ENCODE measurements at places on chromosomes 6 and 20.

DNA sequence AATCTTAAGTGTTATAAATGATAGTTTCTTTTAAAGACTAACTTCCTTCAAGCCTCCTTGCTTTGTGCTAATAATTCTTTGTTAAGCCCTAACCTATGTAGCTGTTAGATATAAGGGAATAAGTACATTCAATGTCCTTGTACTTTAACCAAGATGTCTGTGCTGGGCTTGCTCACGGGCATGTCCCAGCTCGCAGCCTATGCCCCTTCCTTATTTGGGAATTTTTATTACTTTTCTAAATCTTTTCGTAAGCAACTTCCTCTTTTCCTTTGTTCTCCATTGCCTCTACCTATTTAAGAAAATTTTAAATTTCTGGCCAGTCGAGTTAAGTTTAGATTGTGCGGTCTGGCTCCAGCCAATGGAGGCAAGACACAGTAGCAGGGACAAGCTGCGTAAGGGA, 26.0 kb upstream of the CDK19 start:
- DNase-seq, result no peak

GRCh38 chr6:44275271-44275748, 5.1 kb downstream of the TMEM151B start:
- DNase-seq, result no peak

DNA sequence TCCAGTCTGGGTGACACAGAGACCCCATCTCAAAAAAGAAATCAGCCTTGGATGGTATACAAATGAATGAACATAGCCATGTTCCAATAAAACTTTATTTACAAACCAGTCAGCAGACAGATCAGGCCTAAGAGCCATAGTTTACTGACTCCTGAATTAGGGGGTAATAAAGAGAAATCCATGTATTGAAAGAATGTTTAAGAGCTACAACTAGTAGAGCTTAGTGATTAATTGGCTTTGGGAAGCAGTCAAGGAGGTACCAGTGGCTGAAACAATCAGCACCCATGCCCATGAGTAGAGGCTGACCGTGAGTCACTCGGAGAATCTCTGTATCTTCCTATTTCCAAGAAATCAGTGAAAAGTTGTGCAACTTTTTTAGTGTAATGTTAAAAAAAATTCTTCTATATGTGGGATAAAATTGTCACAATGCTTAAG, 223.6 kb upstream of the RREB1 start:
- DNase-seq, result no peak

- no peak for DNase-seq
Observed at GRCh38 chr6:146550911-146551310, 7.3 kb downstream of the RAB32 start.

DNA sequence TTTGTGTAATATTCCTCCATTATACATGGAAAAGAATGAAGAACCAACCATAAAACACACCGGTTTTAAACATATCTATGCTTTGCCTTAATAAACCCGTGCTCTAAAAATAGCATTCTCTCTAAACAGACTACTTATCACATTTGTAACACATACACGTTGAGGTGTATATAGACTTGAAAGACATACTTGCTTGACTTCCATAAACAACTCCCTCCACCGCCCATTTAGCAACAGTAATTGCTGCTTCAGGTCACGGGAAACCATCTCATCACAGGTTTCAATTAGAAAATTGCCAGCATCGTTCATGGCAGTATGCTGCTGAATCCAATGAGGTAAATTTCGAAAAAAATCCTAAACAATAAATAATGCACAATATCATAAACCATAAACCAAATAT, 174.0 kb downstream of the SYNE1 start:
- no peak for DNase-seq

DNA sequence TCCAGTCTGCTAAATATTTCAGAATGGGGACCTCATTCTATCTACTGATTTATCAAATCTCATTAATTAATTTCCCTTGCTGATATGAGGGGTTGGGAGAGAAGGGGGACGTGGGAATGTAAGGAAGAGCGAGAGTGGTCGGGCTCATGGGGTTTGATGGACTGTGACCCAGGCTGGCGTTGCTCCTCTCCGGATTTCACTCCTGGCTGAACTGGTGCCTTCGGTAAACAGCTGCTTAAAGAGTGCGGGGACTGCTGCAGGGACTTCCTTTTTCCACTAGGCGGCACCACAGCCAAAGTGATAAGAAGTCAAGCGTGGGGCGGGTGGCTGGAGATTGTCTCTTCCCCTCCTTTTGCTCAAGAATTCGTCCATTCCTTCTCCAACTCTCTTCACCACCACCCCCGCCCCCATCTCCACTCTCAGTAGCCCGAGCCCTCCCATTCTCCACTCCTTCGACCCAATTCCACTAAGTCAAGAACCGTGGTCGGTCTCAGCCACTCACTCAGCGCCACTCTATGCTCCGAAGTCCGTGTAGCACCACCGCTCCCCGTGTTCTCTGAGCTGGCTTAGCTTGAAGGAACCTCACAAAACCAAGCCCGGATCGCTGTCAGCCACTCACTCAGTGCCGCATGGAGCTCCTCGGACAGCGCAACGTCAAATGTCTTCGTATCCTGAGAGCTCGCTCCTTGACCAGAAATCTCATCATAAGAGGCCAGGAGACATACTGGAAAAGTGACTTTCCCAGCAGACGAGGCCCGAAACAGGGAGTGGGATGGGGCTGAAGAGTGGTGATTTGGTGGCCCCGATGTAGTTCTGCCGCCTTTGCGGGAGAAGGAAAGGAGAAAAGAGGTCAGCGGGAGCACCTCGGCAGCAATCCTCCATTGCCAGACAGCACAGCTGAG, 9.7 kb downstream of the TRIM31 start:
- DNase-seq, result peak; percentile 23

DNA sequence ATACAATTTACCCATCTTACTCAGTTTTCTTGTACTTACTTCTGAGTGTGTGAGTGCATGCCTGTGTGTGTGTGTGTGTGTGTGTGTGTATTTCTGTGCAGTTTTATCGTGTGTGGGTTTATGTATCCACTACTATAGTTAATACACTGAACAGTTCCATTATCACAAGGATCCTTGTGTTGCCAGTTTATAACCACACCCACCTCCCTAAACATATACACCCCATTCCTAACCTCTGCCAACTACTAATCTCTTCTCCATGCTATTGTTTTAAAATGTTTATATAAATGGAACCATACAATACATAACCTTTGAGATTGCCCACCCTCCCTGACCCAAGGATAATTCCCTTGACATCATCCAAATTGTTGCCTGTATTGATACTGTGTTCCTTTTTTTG, 18.7 kb downstream of the POFUT1 start:
- no peak for DNase-seq

GRCh38 chr6:159184559-159184958, 15.4 kb downstream of the FNDC1 start:
- DNase-seq, result no peak

- DNase-seq, result no peak
Observed at GRCh38 chr6:64874776-64875175, 832.2 kb downstream of the EYS start.

- DNase-seq, result no peak
Observed at GRCh38 chr20:37882961-37883712, 19.8 kb upstream of the VSTM2L start.

DNA sequence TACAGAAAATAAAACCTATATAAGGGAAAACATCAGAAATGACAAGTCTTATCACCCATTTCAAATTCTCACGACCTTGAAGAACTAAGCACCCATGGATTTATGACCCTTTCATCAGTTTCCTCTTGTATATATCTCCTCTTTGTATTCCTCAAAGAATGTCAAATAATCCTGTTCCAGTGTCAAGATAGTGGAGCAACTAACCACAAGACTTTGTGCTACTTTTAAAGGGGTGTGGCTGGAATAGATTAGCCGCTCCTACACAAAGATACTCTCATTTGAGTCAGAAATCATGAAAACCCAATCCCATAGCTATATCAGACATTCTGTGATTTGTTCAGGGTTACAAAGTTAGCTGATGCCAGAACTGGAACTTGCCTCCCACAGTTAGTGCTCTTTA, 6.6 kb downstream of the REPS1 start:
- no peak for DNase-seq

DNA sequence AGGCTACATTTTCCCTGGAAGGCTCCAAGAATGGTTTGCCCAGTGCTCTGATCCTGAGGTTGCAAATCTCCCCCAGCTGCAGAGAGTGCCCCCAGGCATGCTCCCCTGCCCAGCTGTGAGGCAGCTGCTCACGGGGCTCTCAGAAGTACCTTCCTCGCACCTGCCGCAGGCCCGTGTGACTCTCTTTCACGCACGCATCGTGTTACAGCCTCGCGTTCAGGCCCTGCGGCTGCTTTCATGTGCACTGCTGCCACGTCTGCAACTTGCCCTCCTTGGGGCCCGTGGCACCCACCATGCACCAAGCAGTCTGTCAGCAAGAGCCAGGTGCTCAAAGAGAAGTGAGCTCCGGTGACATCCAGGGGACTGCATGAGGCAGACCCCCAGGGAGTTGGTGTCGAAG, 28.6 kb upstream of the SPO11 start:
- no peak for DNase-seq

DNA sequence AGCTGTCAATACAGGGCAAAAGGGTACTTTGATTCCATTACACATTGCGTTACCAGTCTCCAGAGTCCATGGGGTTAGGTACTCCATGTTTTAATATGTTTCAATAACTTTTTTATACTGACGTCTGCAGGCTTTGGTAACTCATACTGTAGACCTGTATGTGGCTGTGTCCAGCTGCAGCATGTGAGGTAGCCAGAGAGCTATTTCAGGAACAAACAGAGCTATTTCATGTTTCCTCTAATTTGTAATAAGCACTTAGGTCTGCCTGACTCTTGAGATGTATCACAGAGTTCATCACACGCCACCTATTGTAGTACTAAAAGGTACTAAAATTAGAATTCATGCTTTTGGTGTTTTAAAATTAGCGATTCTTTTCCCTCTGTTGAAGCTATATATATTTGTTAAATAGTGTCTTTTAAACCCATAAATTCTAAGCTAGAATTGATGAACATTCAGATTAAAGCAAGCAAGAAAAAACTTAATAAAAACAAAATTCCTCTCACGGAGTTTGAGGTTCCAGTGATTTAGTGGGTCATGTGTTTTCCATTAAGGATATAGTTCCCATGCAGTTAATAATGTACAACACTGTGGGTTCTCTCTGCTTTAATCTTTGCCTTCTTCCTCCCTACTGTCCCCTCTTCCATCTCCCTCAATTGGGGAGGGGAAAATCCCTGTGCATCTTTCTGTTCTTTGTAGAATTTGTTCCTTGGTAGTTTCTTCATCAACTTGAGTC, 37.0 kb downstream of the FOXO3 start:
- no peak for DNase-seq

DNA sequence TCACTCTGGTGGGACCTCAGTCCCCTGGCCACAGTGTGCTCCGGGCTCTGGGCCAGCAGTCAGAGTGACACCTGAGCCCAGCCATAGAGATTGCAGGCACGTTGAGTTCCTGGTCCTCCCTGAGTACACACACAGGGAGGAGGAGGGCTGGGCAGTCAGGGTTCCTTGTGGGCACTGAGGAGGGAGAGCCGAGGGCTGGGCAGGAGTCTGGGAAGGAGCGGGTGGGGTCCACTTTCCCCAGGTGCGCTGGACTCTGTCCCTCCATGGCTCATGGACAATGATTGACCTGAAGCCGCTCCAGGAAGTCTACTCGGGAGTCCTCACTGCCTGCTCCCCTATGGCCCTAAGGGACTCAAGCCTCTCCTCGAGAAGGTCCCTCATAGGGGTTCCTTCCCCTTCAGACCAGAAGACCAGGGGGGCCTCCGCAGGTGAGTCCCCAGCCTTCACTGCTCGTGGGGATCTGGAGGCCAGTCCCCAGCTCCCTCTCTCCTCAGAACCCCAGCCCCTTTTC, 1.1 kb downstream of the SLC44A4 start:
- no peak for DNase-seq

DNA sequence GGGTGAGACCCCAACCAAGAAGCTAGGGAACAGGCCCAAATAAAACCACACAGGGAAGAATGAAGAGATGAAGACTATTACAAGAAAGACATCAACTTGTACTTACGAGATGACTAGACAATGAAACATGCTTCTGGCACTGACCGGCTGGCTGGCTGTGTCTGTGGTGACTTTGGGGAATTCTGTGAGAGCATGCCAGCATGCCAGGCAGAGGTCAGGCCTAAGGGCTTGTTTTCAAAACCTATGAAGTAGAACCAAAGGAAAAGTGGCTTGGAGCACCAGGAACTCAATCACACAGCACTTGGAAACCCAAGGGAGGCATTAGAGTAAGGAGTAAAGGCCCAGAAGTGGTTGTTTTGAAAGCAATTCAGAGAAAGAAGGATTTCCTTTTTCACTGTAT, 28.4 kb upstream of the GSTA3 start:
- no peak for DNase-seq

- DNase-seq, result no peak
Observed at GRCh38 chr6:137570393-137570792, 76.2 kb upstream of the OLIG3 start.

DNA sequence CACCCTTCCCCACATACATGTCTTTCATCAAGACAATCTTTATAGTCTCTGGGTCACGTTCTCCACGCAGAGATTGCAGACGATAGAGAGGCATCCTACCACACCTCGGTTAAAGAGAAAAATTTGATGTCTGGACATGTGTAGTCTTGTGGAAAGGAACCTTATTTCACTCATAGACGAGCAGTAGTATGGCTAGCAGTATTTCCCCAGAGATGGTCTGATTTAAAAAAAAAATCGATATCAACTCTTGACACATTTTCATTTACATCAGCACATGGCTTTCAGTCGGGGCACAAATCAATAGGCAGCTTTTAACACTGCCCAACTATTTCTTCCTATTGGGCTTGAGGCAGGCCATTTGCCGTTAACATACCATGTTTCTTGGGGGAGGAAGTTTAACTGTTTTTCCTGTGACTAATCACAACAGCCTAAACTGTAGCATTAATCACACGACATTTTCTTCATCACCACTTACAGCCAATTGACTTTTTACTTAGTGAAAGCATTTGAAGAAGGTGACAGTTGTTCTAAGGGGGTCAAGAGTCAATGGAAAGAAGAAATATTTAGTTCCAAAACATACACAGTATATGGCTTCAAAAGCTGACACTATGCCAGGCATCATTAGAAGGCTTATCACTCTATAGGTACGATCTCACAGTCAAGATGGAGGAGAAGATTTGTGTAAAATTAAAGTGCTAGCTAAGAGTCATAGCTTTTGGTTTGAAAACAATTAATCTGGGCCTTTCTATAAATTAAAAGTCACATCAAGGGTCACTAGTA, 129.5 kb upstream of the HDAC2 start:
- DNase-seq, result no peak

- DNase-seq, result no peak
Observed at GRCh38 chr6:10791673-10792072, 44.1 kb downstream of the TMEM14B start.

DNA sequence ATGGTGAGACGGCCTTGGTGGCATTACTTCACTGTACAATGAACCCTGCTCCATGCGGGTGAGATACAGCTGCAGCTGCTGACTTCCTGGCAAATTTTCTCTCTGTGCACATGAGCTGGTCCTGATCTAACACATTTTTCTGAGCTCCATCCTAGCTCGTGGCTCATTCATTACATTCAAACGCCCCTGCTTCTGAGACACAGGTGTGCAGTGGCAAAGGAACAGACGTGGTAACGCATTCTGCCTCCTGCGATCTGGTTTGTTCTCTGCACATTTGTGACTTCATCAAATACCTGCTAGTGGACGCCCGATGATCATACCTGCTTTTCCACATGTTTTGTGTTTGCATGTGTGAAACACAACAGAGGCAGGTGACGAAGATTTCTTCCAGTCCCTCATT, 189.6 kb upstream of the PDE10A start:
- no peak for DNase-seq

Measured in non-pigmented ciliary epithelial cell (primary cell).